ENCODE measurements at places on chromosomes 3 and 15.

GRCh38 chr3:87359826-87360225 is 83.4 kb upstream of the POU1F1 start:
- DNase-seq, result no peak

DNA sequence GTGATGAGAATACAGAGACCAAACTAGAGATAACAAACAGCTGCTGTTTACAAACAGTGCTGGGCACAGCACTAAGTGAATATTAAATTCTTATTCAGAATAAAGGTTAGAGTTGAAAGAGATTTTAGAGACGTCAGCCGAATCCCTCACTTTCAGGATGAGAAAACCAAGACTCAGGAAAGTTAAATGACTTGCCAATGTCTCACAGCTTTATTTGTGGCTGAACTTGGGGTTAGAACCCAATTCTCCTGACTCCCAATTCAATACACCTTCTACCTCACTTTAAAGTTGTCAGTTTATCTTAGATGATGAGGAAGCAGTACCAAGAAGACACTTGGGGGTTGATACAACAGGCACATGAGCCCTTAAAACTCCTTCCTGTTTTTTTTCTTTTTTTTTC is 180.9 kb downstream of the GAP43 start:
- no peak for DNase-seq

DNA sequence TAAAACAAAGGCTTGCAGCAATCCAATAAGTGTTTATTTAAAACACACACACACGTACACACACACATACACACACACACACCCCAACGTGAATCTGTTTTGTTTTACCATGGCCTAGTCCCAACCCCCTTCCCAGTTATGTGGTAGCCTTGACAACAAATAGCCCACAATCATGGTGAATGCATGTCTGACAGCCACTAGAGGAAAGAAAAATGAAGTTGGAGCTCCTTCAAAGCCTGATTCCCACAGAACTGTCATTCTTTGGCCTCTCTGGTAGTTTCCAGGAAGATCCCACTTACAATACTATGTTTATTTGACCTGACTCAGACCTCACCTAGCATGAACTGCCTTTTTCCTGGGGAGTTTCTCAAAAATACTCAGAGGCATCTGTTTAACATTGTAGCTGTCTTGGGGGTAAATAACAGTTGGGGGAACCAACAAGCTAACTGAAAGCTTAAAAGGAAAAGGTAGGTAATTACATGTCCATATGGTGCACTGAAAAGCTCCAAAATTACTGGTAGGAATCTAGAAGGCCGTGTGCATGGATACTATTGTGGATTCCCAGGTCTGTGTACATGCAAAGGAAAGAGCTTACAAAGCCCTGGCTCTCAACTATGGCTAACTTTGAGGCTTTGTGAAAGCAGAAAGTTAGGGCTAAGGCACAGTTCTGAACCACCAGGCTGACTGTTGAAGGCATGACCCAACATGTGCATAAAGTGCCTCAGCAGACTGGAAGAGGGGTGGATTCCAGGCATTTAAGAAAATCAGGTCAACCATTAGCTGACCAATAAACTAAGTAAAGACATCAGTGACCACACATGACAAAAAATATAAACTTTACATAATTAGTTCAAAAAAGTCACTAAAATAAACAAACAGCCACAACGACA is 65.3 kb downstream of the FAIM start:
- peak; percentile 29 for DNase-seq

DNA sequence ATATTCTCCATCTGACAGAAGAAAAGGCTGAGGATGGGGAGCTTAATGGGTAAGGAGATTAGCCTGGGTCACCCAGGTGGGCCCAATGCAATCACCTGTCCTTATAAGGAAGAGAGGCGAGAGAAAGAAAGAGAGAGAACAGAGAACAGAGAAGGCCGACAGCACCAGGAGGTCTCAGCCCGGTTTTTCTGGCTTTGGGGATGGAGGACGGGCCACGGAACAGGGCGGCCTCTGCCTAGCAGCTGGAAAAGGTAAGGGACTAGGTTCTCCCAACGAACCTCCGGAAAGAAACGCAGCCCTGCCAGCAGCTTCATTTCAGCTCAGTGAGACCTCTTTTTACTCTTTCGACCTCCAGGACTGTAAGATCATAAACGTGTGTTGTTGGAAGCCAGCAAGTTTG is 196.0 kb upstream of the LYSMD4 start:
- DNase-seq, result no peak

- DNase-seq, result peak; percentile 38
Observed at GRCh38 chr15:27486051-27486450, 515.1 kb downstream of the GABRG3 start.

- peak; percentile 35 for DNase-seq
Observed at GRCh38 chr3:114554731-114555130, 260.9 kb downstream of the TIGIT start.

GRCh38 chr15:62173215-62173614 is 8.1 kb upstream of the C2CD4B start:
- peak; percentile 6 for DNase-seq
